ENCODE measurements at places on chromosomes 2 and 18. TPM values are rescaled to one million over a fixed set of nuclear protein-coding genes. Genes with fewer than 3 reads are reported as not detected.
A peak's percentile ranks its signal among the peaks of the same experiment; 100 is the strongest.

DNA sequence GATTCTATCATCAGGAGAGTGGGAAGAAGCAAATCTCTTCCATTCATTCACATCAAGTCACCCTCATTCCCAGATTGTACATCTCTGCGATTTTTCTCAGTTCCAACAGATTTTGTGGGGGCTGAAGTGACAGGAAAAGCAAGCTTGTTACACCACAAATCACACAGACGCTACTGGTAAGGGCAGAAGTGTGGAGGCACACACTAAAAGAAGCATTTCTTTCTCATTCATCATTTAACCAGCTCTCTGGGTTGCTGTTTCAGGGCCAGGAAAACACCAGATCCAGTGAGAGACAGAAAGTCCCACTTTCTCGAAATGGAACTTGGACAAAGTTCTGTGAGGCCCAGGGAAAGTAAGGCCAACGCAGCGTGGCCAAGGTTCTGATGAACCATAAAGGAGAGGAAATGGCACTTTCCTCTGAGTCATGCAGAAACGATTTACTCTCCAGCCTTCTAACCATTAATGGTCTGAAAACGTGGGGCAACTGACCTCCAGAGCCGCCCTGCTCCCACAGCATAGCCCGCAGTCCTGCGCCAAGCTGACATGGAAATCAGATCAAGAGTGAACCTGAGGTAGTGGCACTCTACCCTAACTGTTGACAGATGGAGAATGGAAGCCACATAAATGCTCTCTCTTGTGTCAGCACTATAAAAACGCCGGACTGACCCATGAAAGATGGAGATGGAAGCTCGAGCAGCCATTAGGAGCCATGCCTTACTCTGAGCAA is 191.0 kb downstream of the C1D start:
- DNase-seq = no peak

GRCh38 chr18:68769461-68769860 is 28.4 kb upstream of the CCDC102B start:
- no peak for DNase-seq

DNA sequence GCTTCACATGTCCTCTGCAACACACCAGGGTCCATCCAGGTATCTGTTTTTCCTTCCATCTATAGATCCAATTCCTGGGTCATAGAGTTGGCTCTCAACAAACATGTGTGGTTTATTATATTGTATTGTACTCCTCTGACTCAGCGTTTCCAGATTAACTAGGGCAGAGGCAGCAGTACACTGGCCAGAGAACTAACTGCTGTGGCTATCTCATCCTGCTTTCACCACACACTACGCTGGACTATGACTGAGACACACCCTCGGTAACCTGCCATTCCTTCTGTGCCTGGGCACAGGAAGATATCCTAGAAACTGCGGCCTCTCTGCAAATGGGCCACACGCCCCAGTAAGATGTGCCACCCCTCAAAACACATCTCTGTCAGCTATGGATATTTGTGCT is 159.8 kb upstream of the STK17B start:
- no peak for DNase-seq

DNA sequence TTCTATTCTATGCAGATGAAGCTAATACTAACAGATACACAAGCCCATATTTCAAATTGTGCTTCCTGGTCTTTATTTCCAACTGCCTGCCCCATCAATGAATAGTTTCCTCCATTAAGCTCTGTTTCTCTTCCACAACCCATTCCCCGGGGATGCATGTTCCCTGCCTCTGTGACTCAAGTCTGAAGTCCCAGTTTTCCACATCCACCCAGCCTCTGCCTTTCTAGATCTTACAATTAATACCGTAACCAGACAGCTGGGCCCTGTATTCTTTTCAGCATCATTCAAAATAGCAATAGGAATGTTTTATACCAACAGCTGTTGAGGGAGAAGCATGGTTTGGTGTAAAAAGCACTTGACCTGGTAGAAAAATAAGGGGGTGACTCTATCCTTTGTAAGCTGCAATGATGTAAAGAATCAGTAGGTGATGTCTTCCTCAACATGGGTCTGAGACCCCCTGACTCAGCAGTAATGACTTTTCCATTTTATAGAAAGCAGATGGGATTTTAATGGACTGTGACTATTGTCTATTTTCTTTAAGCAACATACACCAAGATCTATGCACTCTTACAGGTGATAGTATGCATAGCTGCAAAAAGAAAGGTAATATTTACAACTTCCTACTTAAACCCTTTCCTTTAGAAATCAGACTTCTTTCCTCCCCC is 46.1 kb upstream of the DAPL1 start:
- no peak for DNase-seq

DNA sequence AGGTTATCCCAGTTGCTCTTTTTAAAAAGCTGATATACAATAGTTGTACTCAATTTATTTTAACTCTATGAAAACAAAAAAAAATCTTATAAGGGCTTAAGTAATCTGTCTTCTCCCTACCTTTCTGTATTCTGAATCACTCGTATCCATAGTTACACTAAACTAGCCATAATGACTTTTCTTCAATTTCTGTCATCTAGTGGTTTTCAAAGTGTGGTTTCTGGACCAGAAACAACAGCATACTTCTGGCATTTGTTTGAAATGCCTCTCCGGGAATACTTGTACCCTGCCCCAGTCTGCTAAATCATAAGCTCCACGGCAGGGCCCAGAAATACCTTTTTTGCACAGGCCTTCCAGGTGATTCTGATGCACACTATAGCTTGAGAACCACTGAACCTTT is 253.6 kb downstream of the LRRTM4 start:
- no peak for DNase-seq

- no peak for DNase-seq
Observed at GRCh38 chr2:106054880-106055655, 139.0 kb downstream of the UXS1 start.

DNA sequence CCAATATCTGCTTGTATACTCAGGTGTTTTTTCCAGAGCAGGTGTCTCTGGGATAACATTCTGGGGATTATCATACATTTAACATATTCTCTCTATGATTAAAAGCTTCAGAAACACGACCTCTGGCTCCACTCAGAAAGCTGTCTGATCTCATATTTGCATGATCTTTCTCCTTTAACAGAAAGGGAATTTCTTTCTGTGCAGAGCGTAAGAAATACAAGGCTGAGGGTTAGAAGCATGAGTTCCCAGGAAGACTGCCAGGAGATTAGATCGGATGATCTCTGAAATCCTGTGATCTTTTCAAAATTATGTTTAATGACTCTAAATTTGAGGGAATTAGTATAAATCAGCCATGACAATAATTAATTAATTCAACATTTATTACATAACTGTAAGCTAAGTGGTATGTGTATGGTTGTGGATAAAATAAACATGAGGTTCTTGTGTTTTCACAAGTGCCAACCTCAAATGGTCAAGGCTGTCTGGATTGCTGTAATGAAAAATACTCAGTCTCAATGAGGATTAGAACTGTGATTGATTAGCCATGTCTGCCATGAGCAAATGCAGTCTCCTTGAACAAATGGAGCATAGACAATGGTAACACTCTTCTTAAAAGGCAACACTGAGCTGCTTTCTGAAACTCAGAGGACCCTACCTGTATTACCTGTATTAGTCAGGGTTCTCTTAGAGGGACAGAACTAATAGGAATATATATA is 304.9 kb downstream of the STK39 start:
- no peak for DNase-seq

GRCh38 chr2:23706613-23707078 is 220.3 kb downstream of the ATAD2B start:
- no peak for DNase-seq

- DNase-seq = no peak
Observed at GRCh38 chr2:152504618-152505017, 169.6 kb downstream of the FMNL2 start.

DNA sequence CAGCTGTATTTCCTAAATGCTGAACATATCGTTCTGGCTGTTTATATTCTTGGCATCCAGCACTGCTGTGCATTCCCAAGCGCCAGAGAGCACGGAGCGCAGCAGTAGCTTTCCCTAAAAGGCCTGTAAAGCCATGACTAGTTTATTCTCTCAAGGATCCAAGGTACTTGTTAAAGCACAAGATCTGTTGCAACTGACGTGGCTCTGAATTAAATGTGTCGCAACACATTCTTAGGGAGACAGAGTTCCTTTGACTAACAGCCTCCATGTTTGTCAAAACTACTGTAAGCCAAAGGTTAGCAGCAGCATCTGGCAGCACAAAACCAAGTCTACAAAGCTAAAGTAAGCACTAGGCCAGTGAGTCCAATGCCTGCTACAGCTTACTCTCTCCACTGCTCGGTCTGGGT is 188.6 kb upstream of the FN1 start:
- DNase-seq = peak; percentile 22

- no peak for DNase-seq
Observed at GRCh38 chr2:85323351-85323987, 4.3 kb downstream of the TGOLN2 start.

The CAVIN2 gene
- not detected for total RNA-seq

The CCDC178 gene
- 0.17 TPM for total RNA-seq

The OSR1 gene
- total RNA-seq = not detected

The DQX1 gene
- total RNA-seq = 0.74 TPM

The AMER3 gene
- 0.49 TPM for total RNA-seq

The RAX gene
- 0.03 TPM for total RNA-seq

The MBP gene
- 20.7 TPM for total RNA-seq

Measured in GM23338 (cell line).